ENCODE measurements at places on chromosomes 6 and 20. TPM values are rescaled to one million over a fixed set of nuclear protein-coding genes. Genes with fewer than 3 reads are reported as not detected.

DNA sequence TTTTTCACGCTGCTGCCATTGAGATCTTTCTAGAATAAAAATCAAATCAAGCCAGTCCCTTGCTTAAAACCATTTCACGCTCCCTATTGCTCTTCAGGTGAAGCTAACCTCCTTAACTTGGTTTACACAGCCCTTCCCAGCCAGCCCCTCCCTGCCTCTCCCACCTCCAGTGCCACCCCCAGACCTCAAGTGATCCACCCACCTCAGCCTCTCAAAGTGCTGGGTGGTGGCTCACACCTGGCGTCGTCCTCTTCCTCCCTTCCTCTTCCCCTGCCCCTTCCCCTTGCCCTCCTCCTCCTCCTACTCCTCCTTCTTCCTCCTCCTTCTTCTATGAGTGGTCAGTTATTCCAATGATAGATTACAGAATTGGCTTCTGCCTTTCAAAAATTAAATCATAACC, 42.9 kb downstream of the FAM209B start:
- no peak overlapping the region for H3K27ac ChIP-seq
- DNase-seq, result no peak
- H3K4me1 ChIP-seq, result no peaks in the 10 kb centered on the region

DNA sequence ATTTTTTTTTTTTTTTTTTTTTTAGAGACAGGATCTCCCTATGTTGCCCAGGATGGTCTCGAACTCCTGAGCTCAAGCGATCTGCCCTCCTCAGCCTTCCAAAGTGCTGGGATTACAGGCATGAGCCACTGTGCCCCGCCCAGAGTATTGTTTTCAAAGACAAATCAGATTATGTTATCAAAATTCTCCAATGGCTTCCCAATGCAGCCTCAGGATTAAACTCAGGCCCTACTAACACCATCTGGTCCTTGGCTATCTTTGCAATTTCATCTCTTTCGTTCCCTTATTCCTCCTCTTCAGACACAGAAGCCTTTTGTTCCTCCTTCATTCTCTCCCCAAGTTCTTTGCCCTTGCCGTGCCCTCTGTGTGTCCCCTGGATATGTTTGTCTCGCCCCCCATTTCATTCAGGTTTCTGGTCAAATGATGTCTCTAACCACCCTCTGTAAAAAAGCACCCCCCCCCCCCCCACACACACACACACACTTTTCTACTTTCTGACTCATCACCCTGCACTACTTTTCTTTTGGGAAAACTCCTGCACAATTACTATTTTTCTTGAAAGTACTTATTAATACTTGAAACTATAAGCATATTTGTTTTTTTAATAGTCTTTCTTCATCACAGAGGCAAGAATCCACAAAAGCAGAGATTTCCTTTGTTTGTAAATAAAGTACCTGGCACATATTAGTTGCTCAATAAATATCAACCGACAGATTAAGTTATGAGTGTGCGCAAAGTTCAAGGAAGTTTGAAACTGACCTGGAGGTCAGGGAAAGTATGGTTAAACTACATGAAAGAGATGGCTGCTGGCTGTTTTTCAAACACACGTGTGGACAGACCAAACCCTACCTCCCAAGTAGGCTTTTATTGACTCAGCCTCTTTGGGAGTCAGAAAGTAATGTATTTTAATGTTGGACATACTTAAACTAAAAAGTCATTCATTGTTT, 16.7 kb downstream of the BTN1A1 start:
- peak overlapping the region; percentile 10 for H3K27ac ChIP-seq
- DNase-seq, result peak; percentile 26
- H3K4me1 ChIP-seq, result peaks cover 18% of the 10 kb centered on the region
- no peak overlapping the region for H3K4me3 ChIP-seq

DNA sequence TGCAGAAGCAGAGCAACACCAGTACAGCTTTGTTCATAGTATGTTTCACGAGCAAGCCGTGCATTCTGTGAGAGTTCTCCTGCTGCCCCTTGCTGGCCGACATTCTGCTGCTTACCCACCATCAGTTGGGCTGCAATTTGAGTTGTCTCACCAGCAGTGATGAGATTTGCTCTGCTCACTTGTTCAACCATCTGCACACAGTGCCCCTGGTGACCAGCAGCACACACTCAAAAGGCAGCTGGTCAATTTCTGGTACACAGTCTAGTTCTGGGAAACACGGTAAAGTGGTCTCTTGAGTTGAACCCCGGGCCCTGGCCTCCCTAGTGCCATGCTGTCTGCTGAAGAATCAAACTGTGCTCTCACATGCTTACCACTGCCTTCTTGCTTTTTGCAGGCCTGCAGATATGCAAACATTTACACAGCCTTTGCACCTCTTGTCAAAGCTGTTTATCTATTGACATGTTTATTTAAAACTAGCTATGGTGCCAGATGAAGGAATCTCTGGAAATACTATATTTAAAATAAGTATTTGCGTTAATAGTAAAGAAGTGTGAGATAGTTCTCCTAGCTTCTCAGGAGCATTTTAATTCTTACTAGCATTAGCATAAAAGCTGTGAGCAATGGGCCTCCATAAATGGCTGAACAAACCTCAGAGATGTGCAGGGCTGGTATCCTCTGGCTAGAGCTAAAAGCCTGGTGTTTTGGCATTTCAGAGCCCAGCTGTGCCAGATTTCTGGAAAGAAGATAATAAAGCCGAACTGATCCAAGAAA, 234.3 kb downstream of the ARHGAP18 start:
- no peak overlapping the region for H3K27ac ChIP-seq
- H3K4me1 ChIP-seq, result no peaks in the 10 kb centered on the region
- H3K4me3 ChIP-seq, result no peak overlapping the region
- H3K36me3 ChIP-seq, result no peaks in the 10 kb centered on the region
- no peak for DNase-seq

- peaks cover 60% of the 10 kb centered on the region for H3K4me1 ChIP-seq
- peaks cover 83% of the 10 kb centered on the region for H3K36me3 ChIP-seq
- peak; percentile 55 for DNase-seq
- H3K4me3 ChIP-seq, result no peak overlapping the region
- peak overlapping the region; percentile 89 for H3K27ac ChIP-seq
Observed at GRCh38 chr20:47315339-47316056, 41.0 kb downstream of the ZMYND8 start.

DNA sequence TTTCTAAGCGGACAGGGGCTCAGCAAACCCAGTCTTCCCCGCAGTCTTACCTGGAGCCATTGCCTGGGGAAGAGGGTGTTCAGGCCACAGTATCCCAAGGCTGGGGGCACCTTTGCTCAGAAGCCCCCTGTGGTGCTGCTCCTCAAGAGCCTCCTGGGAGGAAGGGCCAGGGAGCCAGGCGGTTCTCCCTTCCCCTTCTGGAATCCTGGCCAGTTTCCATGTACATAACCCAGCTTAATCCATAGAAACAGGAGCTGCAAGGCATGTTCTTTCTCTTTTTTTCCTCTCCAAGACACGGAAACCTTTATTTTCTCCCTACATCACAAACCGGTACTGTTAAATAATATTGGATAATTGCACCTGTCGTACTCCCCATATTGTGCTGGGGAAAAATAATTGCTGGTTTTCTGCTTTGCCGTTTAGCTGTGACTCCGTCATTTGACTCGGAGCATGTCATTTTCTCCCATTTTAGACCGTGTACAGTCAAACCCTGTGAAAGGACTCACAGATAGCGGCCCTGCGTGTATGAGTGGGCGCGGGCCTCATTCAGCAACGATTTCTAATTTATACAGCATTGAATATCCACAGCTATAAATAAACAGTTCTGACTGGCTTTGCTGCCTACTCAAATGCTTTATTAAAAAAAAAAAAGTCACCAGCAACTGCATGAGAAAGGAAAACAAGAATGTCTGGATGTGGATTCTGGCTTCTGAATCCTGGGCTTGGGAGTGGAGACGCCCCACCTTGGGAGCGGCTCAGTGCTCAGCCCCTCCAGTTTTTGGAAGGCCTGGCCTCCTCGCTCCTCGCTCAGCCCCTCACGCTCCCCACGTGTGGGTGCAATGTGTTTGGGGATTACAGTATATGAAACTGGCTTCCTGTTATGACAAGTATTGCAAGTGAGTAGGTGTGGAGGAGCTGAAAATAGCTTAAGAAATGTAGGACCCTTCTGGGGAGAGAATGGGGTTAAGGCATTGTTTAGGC, 67.3 kb downstream of the ADTRP start:
- H3K27ac ChIP-seq, result no peak overlapping the region
- no peaks in the 10 kb centered on the region for H3K4me1 ChIP-seq
- DNase-seq, result no peak
- H3K4me3 ChIP-seq, result no peak overlapping the region

GRCh38 chr20:7924692-7925091, 15.6 kb downstream of the HAO1 start:
- DNase-seq, result no peak
- no peaks in the 10 kb centered on the region for H3K27me3 ChIP-seq
- no peaks in the 10 kb centered on the region for H3K36me3 ChIP-seq
- no peaks in the 10 kb centered on the region for H3K4me1 ChIP-seq
- no peak overlapping the region for H3K4me3 ChIP-seq

The LHFPL5 gene
- not detected for total RNA-seq

The MTCH1 gene
- 153 TPM for total RNA-seq

DNA sequence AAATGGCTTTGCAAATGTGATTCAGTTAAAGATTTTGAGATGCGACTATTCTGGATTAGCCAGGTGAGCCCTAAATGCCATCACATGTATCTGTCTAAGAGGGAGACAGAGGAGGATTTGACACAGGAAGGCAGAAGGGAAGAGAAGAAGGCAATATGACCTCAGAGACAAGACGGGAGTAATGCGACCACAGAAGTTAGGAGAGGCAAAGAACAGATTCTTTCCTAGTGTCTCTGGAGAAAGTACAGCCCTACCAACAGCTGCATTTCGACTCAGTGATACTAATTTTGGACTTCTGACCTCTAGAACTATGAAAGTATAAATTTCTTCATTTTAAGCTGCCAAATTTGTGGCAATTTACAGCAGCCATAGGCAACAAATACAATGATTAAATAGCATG, 24.2 kb upstream of the TPD52L1 start:
- no peak for DNase-seq
- H3K27me3 ChIP-seq, result no peaks in the 10 kb centered on the region
- H3K36me3 ChIP-seq, result no peaks in the 10 kb centered on the region
- H3K27ac ChIP-seq, result no peak overlapping the region

GRCh38 chr6:145189836-145190235, 545.5 kb downstream of the EPM2A start:
- H3K4me3 ChIP-seq, result no peak overlapping the region
- no peak for DNase-seq
- no peaks in the 10 kb centered on the region for H3K36me3 ChIP-seq
- H3K27me3 ChIP-seq, result no peaks in the 10 kb centered on the region
- no peak overlapping the region for H3K27ac ChIP-seq

GRCh38 chr20:25601659-25602058, 16.3 kb upstream of the NINL start:
- no peaks in the 10 kb centered on the region for H3K27me3 ChIP-seq
- peaks cover 7% of the 10 kb centered on the region for H3K4me1 ChIP-seq
- H3K36me3 ChIP-seq, result no peaks in the 10 kb centered on the region
- DNase-seq, result no peak
- H3K4me3 ChIP-seq, result no peak overlapping the region

DNA sequence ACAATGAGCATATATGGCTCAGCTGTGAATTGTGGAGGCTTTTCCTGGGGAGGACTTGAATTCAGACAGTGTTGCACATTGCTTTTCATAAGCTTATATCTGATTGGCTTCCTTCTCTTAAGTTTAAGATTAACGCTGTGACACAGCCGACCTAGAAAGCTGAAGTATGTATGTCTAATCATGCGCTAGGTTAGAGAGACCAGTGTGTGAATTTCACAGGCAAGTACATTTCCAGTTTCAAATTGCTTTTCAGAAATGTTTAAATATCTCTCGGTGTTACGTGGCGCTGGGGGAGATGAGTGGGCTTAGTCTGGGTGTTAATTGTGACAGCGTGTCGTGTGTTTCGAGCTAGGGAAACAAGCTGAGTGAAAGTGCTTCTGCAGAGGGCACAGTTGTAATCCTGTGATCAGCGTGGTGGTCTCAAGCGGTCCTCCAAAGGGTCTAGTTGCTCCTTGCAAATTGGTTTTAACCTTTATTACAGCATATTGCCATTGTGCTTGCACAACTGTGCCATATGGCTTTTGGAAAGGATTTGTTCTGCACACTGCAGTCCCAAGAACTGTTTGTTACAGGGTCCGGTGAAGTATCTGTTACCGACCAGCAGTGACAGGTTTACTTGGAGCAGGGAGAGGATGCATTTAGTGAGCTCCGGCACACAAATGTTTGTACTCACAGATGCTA, 166.6 kb downstream of the SASH1 start:
- no peaks in the 10 kb centered on the region for H3K4me1 ChIP-seq
- no peaks in the 10 kb centered on the region for H3K36me3 ChIP-seq
- no peak for DNase-seq
- peaks cover 63% of the 10 kb centered on the region for H3K27me3 ChIP-seq

- peaks cover 14% of the 10 kb centered on the region for H3K27me3 ChIP-seq
- no peaks in the 10 kb centered on the region for H3K36me3 ChIP-seq
- H3K4me3 ChIP-seq, result no peak overlapping the region
Observed at GRCh38 chr6:17413313-17413750, 19.9 kb downstream of the CAP2 start.

DNA sequence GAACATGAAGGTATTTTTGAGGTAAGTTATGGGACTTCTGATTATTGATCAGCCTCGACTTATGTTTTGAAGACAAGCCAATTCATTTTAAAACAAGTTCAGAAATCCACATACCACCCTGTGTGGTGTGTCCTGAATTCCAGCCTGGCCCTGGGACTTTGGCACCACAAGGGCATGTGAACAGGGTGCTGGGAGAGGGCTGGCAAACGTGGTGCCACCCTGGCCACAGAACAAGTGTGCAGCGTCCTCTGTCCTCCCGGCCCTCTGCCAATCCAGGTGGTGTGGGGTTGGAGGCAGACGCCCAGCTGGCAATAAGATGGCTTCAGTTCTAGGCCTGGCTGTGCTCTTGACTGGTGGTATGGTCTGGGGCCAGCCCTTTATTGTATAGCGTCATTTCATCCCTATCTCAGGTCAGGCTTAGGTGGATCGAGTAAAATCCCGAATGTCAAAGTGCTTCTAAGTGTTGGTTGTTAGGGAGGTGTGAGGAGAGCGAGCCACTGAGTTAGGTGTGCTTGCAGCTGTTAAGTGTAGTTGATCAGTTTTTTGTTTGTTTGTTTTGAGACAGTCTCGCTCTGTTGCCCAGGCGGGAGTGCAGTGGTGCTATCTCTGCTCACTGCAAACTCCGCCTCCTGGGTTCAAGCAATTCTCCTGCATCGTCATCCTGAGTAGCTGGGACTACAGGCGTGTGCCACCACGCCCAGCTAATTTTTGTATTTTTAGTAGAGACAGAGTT, 84.2 kb downstream of the RNF144B start:
- no peak overlapping the region for H3K27ac ChIP-seq
- DNase-seq, result no peak
- peaks cover 4% of the 10 kb centered on the region for H3K27me3 ChIP-seq
- no peak overlapping the region for H3K4me3 ChIP-seq

The NOX3 gene
- not detected for total RNA-seq

- peaks cover 5% of the 10 kb centered on the region for H3K4me1 ChIP-seq
- DNase-seq, result peak; percentile 48
- H3K4me3 ChIP-seq, result no peak overlapping the region
Observed at GRCh38 chr6:41976794-41977484, 35.3 kb upstream of the CCND3 start.

GRCh38 chr6:53701333-53702218, 36.0 kb upstream of the KLHL31 start:
- DNase-seq, result no peak
- H3K27me3 ChIP-seq, result no peaks in the 10 kb centered on the region
- H3K36me3 ChIP-seq, result no peaks in the 10 kb centered on the region
- no peak overlapping the region for H3K27ac ChIP-seq

The COL21A1 gene
- 0.18 TPM for total RNA-seq

The SYNDIG1 gene
- total RNA-seq, result not detected

- DNase-seq, result no peak
- peaks cover 6% of the 10 kb centered on the region for H3K4me1 ChIP-seq
- H3K4me3 ChIP-seq, result no peak overlapping the region
- peaks cover 8% of the 10 kb centered on the region for H3K27me3 ChIP-seq
- no peak overlapping the region for H3K27ac ChIP-seq
Observed at GRCh38 chr6:160253714-160254113, 4.9 kb downstream of the SLC22A2 start.

The TNXB gene
- 25.8 TPM for total RNA-seq
